NCI-H1436 treated with DMSO at 0.1 percent for 48 hours (cell line): ENCODE measurements at places on chromosomes 3 and 15.

- DNase-seq: no peak
Measured at GRCh38 chr3:61562721-61563312, 1.4 kb downstream of the PTPRG start.

- DNase-seq: no peak
Measured at GRCh38 chr3:32556332-32556731, 14.3 kb downstream of the DYNC1LI1 start.

DNA sequence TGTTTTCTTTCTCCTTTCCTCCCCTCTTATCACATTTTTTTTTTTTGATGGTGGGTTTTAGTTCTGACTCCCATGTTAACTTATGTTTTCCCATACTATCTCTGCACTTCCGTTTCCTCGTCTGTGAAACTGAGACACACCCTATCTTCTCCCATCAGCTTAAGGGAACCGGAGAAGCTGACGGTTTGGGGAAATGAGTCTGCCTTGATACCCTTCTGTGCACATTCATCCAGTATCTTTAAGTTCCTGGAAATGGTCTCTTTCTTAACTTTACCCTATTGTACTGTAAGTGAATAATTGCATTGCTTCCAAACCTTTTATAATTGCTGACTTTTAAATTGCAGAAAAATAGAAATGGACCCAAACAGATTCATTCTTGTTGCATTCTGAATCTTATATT lies 26.2 kb upstream of the CFAP161 start:
- DNase-seq: no peak

GRCh38 chr15:56356616-56357015 lies 8.6 kb upstream of the TEX9 start:
- DNase-seq: no peak

DNA sequence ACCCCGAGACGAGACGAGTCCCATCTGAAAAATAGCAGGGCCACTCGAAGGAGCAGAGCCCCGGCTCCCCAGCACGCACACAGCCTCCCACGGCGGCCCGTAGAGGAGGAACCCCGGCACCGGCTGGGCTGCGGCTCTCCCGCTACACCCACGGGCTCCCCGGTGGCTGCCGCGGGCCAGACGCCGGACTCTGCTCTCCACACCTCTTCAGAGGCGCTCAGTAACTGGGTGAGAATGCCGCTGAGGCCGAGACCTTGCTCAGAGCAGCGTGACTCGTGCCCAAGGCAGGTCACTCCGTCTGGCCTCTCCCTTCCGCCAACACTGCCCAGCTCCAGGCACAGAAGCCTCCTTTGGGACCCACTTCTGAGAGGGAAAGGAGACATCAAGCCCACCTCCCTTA lies 34.4 kb downstream of the TNK2 start:
- no peak for DNase-seq

- no peak for DNase-seq
Measured at GRCh38 chr15:69373406-69373805, 40.7 kb upstream of the KIF23 start.
